Activated T-cell treated with anti-CD3 and anti-CD28 coated beads for 1 hour (primary cell): ENCODE measurements at places on chromosomes 2 and 18.

- no peak for DNase-seq
Measured at GRCh38 chr18:905307-905947, 756 bp downstream of the ADCYAP1 start.

DNA sequence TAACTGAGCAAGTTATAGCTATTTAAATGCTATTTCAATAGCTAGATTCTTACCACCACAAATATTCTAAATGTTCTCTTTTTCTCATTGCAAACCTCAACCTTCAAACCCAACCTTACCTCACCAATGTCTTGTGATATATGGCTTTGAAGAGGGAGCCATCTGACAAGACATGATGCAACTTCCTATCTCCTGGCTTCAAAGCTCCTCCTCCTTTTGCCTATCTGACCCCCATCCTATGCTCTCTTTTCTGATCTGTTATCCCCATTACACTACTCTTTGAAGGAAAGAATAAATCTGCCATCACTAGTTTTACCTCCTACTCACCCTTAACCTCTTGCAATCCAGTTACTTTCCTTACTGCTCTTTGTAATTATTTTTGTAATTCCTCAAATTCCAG lies 235.6 kb upstream of the ZSWIM2 start:
- no peak for DNase-seq

- no peak for DNase-seq
Measured at GRCh38 chr2:238802957-238803356, 44.9 kb upstream of the TWIST2 start.

DNA sequence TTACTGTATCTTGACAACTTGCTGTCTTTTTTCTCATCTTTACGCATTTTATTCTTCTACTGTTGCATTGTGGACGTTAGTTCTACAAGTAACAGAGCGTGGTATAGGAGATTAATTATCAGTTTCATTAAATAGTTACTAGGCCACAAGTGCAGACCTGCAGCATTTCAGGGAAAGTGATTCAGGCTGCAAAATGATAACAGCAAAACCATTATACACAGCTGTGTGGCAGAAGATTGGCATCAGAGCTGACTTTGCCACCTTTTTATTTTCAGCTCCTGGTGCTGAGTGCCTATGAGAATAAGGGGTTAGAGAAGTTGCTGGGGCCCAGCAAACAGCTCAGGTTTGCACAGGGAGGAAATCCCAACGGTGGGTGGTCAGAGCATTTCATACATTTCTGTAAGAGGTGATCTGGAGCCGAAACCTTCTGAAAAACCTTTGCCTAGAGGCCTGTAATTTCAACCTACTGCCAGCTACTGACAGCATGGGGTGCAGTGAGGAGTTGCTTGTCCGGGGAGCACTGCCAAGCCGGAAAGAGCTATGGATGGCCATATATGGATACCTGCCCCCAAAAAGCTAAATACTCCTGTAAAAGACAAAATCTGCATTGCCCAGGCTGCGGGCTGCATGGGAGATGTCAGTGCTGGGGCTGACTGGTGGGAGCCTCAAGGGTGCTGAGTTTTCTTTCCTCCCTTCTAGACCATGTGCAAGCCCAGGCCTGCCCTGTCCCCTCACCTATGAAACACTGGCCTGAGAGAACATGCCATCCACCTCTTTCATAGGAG lies 2.7 kb upstream of the CCBE1 start:
- DNase-seq: no peak

DNA sequence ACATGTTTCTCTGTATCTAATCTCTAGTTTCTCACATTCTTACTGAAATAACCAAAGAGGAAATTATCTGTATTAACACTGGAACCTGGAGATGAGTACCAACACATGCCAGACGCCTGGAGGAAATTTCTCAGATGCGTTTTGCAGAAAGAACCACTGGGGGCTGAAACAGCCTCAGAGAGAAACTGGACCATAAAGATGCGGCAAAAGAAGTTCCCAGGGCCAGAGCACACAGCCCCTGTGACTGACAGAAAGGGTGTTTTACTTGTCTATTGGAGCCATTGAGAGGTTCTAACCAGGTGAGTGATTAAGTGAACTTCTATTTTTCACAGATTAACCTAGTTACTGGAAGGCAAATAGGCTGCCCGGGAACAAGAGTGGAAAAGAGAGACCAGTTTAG lies 103.9 kb downstream of the EVA1A start:
- no peak for DNase-seq
